ENCODE measurements at places on chromosomes 7 and 10. TPM values are rescaled to one million over a fixed set of nuclear protein-coding genes. Genes with fewer than 3 reads are reported as not detected.

PLPP4 gene
- total RNA-seq, result not detected

PPRC1 gene
- total RNA-seq, result 68.3 TPM

CFAP43 gene
- 0.71 TPM for total RNA-seq

LGI1 gene
- total RNA-seq, result 22.6 TPM

ARL3 gene
- 34.6 TPM for total RNA-seq

ERVW-1 gene
- total RNA-seq, result not detected

PSPH gene
- total RNA-seq, result 42.5 TPM

SUGCT gene
- total RNA-seq, result 5.9 TPM

CACNA2D1 gene
- 4.5 TPM for total RNA-seq

SHTN1 gene
- total RNA-seq, result 10.0 TPM

TMEM130 gene
- total RNA-seq, result 0.61 TPM

RNF148 gene
- total RNA-seq, result not detected

BTRC gene
- total RNA-seq, result 35.5 TPM

PTF1A gene
- total RNA-seq, result not detected

FAM131B gene
- total RNA-seq, result 15.0 TPM

HOXA9 gene
- 10.0 TPM for total RNA-seq

NYAP1 gene
- total RNA-seq, result 5.2 TPM

ACTA2 gene
- 7.0 TPM for total RNA-seq

ENKUR gene
- 2.0 TPM for total RNA-seq

FOXI2 gene
- not detected for total RNA-seq

MNX1 gene
- 0.34 TPM for total RNA-seq

HOXA10 gene
- total RNA-seq, result not detected

LDB3 gene
- total RNA-seq, result 1.0 TPM

STOX1 gene
- total RNA-seq, result 8.8 TPM

CPN1 gene
- not detected for total RNA-seq

VIM gene
- 1,786 TPM for total RNA-seq

GPR146 gene
- total RNA-seq, result 0.41 TPM

SPDYE16 gene
- 0.35 TPM for total RNA-seq

TAS2R5 gene
- total RNA-seq, result 1.5 TPM

NUTM2E gene
- total RNA-seq, result 1.6 TPM

AMPH gene
- 32.4 TPM for total RNA-seq

ZNF503 gene
- 14.6 TPM for total RNA-seq

GET4 gene
- total RNA-seq, result 50.4 TPM

EBLN1 gene
- total RNA-seq, result not detected

ZNF804B gene
- total RNA-seq, result not detected

R3HCC1L gene
- 18.4 TPM for total RNA-seq

RBM20 gene
- 0.61 TPM for total RNA-seq

KEL gene
- total RNA-seq, result 1.4 TPM

YAE1 gene
- 42.5 TPM for total RNA-seq

NEUROD6 gene
- total RNA-seq, result not detected

SUN3 gene
- total RNA-seq, result not detected

GHRHR gene
- total RNA-seq, result 0.84 TPM

GNA12 gene
- 62.5 TPM for total RNA-seq

ASB10 gene
- total RNA-seq, result not detected
